ENCODE measurements at places on chromosomes 7 and 10.

- peak; percentile 66 for DNase-seq
Measured at GRCh38 chr10:101161494-101162299, 30.6 kb downstream of the TLX1 start.

GRCh38 chr10:130741901-130742855, 569.3 kb downstream of the TCERG1L start:
- DNase-seq = no peak

DNA sequence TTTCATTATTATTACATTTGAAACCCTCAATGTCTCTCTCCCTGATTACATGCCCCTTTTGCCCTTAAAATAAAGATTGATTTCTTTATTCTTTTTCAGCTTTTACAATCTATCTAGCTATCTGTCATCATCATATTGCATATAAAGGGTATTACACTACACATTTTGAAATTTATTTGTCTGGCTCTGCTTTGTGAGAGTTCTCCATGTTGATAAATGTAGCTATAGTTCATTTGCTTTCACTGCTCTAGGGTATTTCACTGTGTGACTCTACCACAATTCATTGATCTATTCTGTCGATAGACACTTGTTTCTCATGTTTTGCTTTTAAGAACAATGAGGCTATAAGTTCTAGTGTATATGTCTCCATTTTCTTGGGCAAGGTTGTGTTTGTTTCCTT, 25.6 kb downstream of the CDK1 start:
- no peak for DNase-seq

DNA sequence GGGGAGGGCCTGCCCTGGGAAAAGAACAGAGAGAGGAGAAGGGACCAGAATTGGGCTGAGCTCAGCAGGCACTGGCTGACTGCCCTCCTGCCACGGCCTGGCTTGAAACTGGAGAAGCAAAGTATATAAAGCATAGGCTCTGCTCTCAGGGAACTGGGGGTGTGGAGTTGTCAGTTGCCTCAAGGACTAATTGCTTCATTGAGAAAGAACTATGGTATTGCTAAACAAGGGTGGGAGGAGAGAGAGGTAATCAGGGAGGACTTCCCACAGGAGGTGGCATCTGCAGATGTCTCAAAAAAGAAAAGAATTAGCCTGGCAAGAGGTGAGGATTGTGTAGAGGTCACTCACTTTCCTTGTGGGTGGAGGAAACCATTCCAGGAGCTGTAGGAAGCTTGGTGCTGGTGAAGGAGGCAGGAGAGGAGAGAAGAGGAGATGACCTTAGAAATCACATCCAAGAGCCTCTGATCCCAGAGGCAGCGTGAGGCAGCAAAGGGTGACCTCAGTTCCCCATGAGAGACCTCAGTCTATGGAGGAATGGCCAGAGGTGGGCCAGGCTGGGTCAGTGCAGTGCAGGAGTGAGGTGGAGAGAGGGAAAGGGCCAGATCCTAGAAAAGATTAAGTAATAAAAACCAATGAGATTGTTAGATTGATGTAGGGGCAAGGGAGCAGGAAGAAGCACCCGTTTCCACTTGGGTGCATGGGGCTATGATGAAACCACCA, 2.4 kb downstream of the PILRB start:
- no peak for DNase-seq

DNA sequence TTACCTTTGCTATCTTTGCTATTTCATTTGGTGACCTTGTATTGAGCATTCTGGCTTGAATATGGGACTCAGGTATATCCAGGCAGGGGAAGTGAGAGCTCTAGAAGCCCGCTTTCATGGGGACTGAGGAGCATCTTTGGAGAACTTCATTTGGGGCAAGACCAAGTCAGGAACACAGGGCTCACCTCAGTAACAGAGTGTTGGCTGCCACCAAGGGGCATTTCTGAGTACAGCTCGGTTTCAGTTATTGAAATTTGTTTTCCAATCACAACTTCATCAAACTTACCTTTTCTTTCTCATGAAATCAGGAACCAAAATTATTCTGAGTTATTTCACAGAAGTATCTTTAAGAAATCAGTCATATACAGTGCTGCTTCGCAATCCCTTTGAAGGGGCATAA, 337.2 kb downstream of the C7orf25 start:
- DNase-seq = no peak

- DNase-seq = no peak
Measured at GRCh38 chr10:17758200-17758599, 6.2 kb downstream of the TMEM236 start.

DNA sequence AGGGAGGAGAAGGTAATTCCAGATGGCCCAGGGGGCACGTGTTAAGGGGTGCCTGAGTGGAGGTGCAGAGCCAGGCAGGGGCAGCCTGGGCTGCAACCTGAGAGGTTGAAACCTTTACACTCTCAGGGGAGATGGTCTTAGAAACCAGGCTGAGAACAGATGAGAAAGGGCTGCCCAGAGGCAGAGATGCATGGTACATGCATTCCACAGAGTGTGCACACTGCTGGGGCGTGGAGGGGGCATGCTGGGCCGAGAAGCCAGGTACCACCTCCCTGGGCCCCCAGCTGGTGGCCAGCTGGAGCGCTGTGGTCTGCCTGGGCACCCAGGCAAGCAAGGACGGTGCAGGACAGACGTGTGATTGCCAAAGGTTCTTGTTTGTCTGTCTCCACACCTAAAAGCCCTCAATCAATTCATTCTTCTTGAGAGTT, 14.1 kb upstream of the CSGALNACT2 start:
- DNase-seq = no peak

- peak; percentile 25 for DNase-seq
Measured at GRCh38 chr7:149715476-149715875, 57.9 kb downstream of the ZNF467 start.

DNA sequence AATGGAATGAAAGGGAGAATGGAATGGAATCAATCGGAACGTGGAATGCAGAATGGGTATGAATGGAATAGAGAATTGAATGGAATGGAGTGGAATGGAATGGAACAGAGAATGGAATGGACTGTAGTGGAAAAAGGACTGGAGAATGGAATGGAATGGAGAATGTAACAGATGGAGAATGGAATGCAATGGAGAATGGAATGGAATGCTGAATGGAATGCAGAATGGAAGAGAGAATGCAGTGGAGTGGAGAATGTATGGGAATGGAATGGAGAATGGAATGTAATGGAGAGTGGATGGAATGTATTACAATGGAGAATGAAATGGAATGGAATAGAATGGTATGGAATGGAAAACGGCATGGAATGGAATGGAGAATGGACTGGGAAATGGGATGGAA, 96.9 kb downstream of the NSUN6 start:
- no peak for DNase-seq

DNA sequence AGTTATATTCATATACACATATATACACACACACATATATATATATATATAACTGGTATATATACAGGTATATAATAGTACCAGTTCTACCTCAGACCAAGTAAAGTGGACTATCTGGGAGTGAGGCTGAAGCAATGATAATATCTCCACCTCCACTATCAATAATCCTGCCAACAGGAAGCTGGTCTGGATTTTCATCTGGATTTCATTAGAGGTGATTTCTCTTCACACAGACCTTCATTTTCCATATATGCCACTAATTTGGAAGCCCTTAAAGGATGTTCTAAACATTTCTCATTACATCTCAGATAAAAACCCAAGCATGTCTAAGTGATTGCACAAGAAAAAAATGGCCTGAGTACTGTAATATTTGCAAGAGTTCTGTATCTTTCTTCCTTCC, 1.7 kb upstream of the SLC35B4 start:
- no peak for DNase-seq

DNA sequence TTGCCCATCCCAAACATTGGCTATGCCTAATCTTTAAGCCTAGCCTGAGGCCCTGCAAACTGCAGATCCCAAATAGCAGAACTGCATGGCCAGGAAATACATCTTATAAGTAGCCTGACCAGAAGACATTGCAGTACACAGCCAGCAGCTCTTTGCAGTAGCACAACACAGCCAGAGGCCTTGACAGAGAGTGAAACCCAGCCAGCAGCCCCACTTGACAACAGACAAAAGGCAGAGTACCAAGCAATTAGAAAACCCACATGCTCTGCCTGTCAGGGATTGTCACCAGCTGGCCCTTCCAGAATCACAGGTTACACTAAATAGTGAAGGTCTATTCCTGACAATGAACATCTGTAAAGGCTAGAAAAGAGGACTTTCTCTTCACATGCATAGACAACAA, 242.8 kb upstream of the TMEM72 start:
- no peak for DNase-seq

GRCh38 chr7:41624818-41625217, 78.1 kb downstream of the INHBA start:
- no peak for DNase-seq

DNA sequence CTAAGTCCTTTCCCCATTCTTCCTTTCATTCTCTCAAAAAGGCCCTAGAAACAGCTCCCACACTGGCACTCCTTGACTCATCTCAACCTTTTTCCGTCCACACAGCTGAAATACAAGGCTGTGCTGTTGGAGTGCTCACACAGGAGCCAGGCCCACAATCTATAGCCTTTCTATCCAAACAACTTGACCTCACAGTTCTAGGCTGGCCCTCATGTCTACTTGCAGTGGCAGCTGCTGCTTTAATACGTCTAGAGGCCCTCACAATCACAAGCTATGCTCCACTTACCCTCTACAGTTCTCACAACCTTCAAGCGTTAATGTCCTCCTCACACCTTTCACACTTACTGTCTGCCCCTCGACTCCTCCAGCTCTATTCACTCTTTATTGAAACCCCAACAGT, 12.0 kb upstream of the LRRC61 start:
- no peak for DNase-seq

DNA sequence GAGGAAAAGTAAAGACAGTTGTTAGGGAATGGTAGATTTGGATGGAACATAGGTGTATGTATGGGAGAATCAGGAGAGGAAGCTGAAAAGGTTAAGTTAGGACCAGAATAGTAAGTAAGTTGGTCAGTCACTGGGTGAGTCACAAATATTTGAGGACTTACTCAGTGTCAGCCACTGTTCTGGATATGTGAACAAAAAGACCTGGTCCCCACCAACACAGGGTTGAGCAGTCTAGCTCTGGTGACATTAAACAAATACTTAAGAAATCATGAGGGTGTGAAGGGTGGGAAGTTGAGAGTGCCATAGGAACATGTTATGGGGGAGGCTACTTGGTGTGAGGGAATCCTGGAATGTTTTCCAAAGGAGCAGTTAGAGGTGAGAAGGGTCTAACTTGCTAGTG, 246.9 kb downstream of the PTEN start:
- no peak for DNase-seq
